AG09309 (cell line): ENCODE measurements at places on chromosomes 7 and 10.
A peak's percentile ranks its signal among the peaks of the same experiment; 100 is the strongest.

- DNase-seq: no peak
Observed at GRCh38 chr7:65820287-65820950, 52.5 kb upstream of the VKORC1L1 start.

DNA sequence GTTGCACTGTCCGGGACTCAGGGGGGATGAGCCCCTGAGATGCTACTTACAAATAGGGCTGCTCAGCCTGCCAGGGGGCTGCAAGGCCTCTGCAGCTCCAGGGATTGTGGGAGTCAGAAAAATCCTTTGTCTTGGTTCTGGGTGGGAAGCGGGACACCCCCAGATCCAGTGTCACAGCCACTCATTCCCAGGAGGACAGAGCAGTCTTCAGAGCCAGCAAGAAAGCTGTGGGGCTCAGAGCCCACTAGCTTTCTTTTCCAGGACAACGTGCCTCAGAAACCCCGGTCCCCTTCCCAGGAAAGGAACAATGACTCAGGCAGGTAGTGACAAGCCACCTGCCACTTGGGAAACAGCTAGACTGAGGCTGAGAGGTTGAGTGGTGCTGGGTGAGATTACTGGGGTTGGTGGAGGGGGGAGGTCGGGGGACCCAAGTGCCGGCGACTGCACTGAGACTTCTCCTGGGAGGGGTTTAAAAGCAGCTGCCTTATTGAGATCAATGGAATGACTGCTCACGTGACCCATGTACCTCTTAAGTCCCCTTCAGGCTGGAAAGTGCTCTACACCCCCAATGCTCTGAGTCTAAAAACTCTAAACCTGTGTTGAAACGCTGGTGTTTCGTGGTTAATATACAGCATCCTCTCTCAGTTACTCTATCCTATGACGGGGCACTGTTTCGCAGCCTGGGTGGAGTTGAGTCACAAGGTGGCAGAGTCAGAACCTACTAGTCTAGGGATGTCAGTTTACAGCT is 123.6 kb downstream of the UBE2H start:
- DNase-seq: no peak

DNA sequence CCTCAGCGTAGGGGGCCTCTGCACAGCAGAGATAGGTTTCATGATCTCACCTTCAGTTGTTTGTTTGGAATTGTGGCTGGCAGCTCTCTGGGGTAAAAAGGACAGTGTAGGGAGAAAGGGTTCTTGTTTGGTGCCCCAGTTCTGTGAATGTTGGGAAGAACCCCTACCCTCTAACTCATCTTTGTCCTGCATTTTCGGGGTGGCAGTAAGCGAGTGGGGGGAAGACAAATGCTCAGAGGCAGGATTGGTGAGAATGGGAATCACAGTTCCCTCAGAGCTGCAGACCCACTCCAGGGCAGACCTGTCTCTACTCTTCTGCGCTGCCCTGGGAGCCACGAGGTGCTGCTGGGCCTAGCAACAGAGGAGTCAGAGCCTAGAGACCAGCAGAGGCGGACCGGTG is 1.8 kb upstream of the LBX1 start:
- DNase-seq: no peak

DNA sequence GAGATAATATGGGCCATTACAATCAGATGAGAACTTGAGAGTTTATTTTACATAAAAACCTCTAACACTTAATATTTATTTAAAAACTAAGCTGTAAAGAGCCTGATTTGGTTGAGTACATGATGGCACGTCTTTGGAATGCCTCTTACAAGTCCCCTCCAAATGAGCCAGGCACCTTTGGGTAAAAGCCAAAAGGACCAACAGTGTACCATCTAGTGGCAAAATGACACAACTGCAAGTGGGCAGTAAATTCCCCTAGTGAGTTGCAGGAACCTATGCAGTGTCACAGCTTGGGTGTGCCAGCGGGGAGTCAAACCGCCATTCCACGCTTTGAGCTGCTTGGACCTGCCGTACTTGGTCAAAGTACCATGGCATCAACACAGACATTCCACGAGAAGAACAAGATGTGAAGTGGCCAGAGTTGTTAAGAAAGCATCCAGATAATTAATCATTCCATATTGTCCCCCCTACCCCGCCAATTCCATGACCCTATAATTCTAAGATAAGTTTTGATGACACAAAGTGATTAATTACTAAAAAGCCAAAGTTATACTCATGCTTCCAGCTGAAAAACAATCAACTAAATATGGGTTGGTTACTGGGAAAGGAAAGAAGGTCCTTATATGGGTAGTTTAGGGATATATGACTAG is 115.2 kb downstream of the SORBS1 start:
- DNase-seq: peak; percentile 45

DNA sequence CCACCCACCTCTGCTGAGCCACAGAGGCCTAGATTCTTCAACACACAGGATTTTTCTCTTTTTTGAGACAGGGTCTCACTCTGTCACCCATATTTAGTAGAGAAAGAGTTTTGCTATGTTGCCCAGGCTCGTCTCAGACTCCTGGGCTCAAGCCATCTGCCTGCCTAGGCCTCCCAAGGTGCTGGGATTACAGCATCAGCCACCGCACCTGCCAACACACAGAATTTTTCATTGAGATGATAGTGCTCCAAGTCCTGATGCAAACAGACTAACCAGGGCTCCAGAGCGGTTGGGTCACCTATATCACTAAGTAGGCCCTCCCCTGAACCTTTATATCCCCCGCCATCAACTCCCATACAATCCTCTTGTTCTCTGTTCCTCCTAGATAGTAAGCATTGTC is 24.4 kb upstream of the ADRB1 start:
- DNase-seq: no peak

GRCh38 chr10:119079599-119080520 is 757 bp downstream of the EIF3A start:
- DNase-seq: no peak

DNA sequence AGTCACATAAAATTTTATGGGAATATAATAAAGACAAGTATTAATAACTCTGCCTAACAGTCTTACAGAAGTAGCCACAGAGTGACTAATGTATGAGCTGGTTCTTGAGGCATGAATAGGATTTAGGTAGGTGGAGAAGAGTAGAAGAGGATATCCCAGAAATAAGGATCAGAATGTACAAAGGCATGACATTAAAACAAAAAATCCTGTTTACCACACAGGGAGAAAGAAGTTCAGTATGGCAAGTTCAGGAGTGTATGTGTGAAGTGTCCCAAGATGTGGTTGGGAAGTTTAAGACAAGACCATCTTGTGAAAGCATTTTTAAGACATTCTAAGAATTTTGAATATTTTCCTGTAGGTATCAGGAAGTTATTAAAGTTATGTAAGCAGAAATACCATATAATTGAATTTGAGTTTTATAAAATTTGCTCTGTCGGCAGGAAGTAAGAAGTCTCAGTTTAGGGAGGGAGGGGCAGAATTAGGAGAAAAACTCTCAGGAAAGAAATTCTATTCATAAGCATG is 64.7 kb upstream of the CAV2 start:
- DNase-seq: peak; percentile 88

GRCh38 chr7:155751409-155751808 is 60.9 kb downstream of the SHH start:
- DNase-seq: no peak

DNA sequence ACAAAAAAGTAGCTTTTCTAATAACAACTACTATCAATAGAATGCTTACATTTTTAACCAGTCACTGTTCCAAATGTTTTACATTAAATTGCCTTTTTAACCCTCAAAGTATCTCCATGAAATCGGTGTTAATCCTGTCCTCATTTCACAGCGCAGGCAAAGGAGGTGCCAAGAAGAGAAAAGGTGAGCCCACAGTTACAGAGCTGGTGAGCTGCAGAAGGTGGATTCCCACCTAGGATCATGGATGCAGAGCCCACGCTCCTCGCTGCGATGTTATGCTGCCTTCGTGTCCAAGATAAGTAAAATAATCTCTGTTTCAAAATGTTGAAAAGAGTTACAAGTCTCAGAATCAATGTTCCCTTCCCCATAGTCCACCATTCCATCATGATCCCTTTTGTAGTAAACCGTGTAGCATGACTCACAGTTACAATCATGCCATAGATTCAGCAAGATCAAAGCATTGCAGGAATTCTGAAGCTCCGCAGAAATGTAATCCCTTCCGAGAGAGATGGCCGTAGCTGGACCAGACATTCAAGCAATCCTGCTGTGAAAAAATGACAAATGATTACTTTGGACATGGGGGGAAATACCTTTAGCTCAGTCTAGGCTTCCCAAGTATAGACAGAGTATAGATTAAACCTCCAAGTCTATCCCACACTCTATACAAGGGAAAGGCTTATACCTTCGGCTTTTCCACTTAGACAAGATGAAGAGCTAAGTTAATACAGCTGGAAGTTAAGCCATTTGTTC is 394.7 kb upstream of the AKR1E2 start:
- peak; percentile 18 for DNase-seq
